Stimulated activated CD8-positive, alpha-beta memory T cell treated with anti-CD3 and anti-CD28 coated beads, Interleukin-7, amount 100 ng/mL, for 1 hour (primary cell): ENCODE measurements at places on chromosomes 11 and 22.

DNA sequence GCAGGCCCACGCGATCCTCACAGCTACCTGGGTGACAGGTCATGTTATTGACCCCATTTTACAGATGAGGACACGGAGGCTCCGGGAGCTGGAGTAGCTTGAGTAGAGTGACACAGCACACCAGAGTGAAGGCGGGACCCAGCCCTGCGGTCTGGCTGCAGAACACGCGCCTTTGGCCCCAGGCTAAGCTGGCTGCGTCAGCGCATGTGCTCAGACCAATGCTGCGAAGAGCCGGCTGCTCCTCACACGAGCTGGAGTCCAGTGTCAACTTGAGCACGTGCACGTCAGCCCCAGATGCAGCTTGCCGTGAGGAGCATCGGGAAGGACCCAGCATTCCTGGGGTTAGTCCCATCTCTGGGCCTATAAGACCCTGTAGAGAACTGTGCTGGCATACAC lies 49.9 kb downstream of the SCUBE1 start:
- DNase-seq = no peak

DNA sequence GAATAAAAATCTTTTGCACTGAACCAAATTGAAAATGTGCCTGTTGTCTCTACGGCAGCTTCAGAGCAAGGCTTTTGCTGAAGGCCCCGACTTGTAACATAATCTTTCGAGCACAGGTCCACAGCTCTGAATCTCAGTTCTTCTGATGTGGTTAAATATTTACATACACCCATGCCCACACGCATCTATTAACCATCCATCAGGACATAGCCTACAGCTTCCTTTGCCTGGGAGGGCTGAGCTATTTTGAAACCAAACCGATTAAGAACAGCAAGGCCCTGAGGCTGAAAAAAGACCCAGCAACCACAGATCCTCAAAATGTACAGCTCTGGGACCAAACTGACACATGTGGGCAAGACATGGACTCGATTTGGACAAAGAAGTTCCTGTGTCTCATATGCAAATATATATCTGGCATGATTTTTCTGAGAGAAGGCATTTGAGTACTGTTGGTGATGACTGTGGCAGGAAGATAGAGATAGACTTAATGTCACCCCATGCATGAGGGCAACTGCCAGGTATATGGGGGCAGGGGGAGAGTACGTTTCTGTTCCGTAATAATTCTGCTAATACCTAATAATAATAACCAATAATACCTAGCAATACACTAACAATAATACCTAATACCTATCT lies 322.7 kb upstream of the PLET1 start:
- DNase-seq = no peak

- DNase-seq = no peak
Observed at GRCh38 chr22:49827853-49828598, at the start of gene BRD1. Gene BRD1 (minus strand): TSS chr22:49827873. CDS start chr22:49824317, 3,556 bp downstream.

GRCh38 chr11:69698362-69698761 lies 5.5 kb downstream of the FGF19 start:
- no peak for DNase-seq

GRCh38 chr11:111733611-111734088 lies 32.5 kb downstream of the PPP2R1B start:
- no peak for DNase-seq

DNA sequence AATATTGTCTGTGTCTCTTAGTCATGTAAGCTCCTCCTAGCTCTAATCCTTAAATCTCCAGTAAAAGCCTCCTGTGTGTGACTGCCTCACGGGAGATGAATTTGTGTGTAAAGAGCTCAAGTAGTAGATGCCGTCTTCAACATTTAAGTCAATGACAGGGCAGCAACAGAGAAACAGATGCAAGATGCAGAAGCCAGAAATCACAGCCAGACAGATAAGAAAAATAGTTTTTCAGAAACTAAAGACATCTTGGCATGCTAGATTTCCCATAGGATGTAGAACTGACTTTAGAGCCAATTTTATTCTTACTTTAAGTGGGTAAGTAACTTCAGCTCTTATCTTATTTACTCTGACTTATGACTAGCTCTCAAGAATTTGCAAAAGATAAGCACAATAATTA lies 652.8 kb downstream of the KCNA4 start:
- no peak for DNase-seq

DNA sequence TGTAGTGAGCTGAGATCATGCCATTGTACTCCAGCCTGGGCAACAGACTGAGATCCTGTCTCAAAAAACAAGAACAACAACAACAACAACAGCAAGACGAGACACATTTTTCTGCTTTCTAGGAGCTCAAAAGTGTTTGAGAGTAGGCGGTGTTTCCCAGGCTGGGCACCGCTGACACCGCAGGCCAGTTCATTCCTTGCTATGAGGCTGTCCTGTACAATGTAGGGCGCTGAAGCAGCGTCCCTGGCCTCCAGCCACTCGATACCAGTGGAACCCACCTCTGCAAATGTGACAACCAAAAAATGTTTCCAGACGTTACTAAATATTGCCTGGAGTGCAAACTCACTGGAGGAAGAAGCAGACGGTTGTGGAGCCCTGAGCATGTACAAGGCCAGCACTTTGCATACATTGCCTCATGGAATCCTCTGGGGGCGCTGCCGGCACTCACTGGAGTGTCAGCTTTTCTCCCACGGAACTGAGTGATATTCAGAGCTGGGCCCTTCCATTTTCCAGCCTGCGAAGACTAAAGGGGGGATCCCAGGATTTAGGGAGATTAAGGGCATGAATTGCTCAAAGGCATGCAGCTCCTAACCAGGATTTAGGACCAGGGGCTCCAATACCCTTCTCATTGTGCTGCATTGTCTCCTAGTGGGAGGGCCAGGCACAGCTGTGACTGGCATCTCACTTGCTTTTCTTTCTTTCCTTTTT lies 5.8 kb upstream of the MIEF1 start:
- DNase-seq = no peak

- DNase-seq = no peak
Observed at GRCh38 chr11:65698205-65698604, 13.8 kb upstream of the KAT5 start.

GRCh38 chr11:79090191-79090705 lies 350.6 kb downstream of the TENM4 start:
- DNase-seq = no peak

GRCh38 chr22:37018815-37019308 lies 385 bp downstream of the TST start:
- no peak for DNase-seq

- no peak for DNase-seq
Observed at GRCh38 chr22:27591060-27591459, 210.5 kb downstream of the MN1 start.

GRCh38 chr11:112229746-112230433 lies 3.7 kb downstream of the PTS start:
- no peak for DNase-seq

DNA sequence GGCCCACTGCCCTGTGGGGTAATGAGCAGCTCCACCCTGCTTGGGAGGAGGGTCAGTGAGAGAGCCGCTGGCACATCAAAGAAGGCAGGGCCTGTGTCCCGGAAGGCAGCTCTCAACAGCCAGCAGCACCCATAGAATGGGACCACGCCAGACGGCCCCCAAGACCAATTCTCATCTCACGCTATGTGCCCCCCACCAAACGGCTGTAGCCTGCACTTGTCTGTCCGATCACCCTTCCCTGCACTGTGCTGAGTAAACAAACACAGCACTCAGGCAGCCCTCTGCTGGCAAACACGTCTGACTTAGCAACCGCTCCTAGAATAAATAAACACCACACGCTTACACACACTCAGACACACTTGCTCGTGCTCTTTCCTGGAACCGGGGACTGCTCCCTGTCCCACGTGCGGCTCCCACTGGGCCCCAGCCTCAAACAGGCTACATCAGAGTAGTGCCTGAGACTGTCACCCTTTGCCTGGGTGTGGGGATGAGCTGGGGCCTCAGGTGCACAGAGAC lies 53.2 kb upstream of the CDON start:
- DNase-seq = no peak
